Foreskin fibroblast (primary cell): ENCODE measurements at places on chromosomes 4 and X.

DNA sequence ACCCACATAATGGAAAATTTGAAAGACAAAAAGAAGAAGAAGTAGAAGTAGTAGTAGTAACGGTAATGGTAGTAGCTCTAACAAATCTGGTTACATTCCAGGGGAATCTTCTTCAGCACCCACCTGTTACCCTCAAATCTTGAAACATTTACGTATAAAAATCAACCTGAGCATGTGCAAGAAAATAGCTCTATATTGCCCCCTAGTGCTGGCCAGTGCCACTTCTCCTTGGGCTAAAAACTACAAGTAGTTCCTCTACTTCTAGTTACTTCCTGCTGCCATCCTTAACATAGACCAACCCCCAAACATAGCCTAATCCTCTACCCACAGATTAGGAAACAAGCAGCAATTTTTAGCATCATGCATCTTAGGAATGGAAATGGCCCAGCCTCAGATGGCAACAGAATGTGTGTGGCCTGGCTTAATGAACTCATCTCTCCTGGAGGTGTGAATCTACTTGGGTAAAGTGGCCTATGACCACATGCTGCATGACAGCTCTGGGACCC, 3.1 kb downstream of the PDGFC start:
- peak; percentile 92 for DNase-seq

GRCh38 chr4:9904976-9905587, 116.2 kb downstream of the SLC2A9 start:
- peak; percentile 2 for DNase-seq

GRCh38 chr4:83679692-83680091, 143.8 kb downstream of the GPAT3 start:
- DNase-seq: no peak

GRCh38 chrX:118189000-118189399, 72.4 kb upstream of the KLHL13 start:
- DNase-seq: no peak

GRCh38 chr4:108533876-108534275, 86.5 kb upstream of the RPL34 start:
- no peak for DNase-seq

GRCh38 chr4:184949020-184949419, 69.3 kb upstream of the HELT start:
- no peak for DNase-seq

GRCh38 chr4:76589402-76589801, 154.4 kb downstream of the SHROOM3 start:
- DNase-seq: peak; percentile 65

- DNase-seq: no peak
Observed at GRCh38 chrX:13607331-13607995, 38.1 kb downstream of the EGFL6 start.

GRCh38 chr4:19748519-19749479, 502.9 kb upstream of the SLIT2 start:
- DNase-seq: peak; percentile 89

- DNase-seq: peak; percentile 65
Observed at GRCh38 chr4:26992657-26993361, 132.2 kb downstream of the STIM2 start.

- no peak for DNase-seq
Observed at GRCh38 chrX:18543738-18544137, 118.3 kb downstream of the CDKL5 start.

GRCh38 chrX:150854856-150855255, 43.6 kb downstream of the CD99L2 start:
- no peak for DNase-seq

DNA sequence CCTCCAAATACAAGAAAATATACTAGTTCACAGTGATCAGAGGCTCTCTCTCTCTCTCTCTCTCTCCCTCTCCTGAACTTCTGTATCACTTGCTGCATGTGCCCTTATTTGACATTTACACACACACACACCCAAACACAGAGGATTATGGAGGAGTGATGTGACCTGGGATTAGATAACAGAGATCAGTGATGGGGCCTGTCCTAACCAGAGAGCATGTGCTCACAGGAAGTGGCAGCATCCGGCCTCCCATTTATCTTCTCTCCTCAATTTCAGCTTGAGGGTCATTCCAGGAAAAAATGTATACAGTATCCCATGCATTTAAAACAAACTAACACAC, 143.0 kb downstream of the TSPAN5 start:
- no peak for DNase-seq

DNA sequence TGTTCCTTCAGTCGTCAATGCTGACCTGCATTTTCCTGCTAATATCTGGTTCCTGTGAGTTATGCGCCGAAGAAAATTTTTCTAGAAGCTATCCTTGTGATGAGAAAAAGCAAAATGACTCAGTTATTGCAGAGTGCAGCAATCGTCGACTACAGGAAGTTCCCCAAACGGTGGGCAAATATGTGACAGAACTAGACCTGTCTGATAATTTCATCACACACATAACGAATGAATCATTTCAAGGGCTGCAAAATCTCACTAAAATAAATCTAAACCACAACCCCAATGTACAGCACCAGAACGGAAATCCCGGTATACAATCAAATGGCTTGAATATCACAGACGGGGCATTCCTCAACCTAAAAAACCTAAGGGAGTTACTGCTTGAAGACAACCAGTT, 12.6 kb downstream of the TLR8 start:
- DNase-seq: no peak

GRCh38 chrX:30992381-30992904, 79.4 kb downstream of the FTHL17 start:
- no peak for DNase-seq

GRCh38 chrX:133587071-133587470, 171.8 kb upstream of the GPC4 start:
- no peak for DNase-seq
